CD4-positive, alpha-beta memory T cell (primary cell): ENCODE measurements at places on chromosomes 2 and 18. TPM values are rescaled to one million over a fixed set of nuclear protein-coding genes. Genes with fewer than 3 reads are reported as not detected.

Gene KLHL30
- not detected for polyA plus RNA-seq

DNA sequence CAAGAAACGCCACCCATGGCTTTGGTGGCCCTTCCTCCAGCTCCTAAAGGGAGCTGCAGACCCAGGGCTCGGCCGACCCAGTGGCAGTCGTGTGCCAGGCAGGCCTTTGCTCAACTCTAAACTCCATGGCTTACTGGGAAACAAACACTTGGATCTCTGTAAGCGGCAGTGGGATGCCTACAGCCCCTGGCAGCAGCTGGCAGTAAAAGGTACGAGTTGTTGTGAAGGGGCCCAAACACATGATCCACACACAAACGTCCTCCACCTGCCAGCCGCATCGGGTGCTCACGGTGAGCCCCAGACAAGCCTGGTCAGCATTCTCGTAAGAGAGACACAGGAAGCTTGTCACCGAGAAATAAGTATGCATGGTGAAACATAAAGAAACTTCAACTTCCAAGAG is 214.9 kb downstream of the MGAT5 start:
- DNase-seq, result no peak

Gene TMEM37
- polyA plus RNA-seq, result not detected

Gene CXCR1
- polyA plus RNA-seq, result not detected

DNA sequence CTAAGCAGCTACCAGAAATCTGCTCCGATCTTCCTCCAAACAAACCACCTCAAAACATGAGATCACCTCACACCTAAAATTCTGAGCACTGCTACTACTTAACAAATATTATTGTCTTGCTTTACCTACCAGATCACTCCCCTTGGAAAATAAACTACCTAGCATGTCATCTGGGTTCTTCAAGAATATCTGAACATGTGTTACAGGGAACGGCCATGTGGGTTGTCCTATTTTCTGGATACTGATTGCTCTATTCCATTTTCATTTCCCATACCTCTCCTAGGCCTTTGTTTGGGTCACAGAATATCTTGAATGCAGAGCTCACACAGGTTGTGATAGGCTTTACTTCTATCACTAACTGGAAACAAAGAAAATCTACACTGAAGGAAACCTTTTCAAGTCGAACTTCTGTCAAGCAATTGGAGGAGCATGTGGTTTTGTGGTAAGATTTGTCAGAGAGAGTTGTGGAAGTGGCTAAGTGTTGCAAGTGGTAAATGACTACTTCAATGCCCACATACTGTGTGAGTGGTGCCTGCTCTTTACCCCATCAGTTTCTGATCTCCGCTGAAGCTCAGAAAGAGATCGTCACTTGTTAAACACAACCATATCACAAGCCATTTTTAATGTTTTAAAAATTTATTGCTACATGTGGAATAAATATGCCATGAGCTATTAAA is 739.1 kb upstream of the ZEB2 start:
- DNase-seq, result no peak

Gene FOXI3
- not detected for polyA plus RNA-seq

Gene SCN2A
- polyA plus RNA-seq, result not detected

DNA sequence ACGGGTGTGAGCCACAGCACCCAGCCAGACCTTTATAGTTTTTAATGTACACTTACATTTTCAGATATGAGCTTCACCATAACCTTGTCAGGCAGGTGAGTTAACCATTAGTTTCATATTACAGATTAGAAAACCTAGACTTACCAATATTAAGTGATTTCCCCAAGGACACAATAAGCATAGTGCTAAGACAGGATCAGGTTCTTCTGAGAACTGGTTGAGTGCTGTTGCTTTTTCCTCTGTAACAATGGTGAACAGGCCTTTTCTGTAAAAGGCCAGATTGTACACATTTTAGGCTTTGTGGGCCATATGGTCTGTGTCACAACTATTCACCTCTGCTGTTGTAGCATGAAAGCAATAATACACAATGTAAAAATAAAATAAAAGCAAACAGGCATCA is 332.0 kb downstream of the PIK3C3 start:
- DNase-seq, result no peak

Gene TM4SF20
- polyA plus RNA-seq, result not detected

Gene NR4A2
- 18.3 TPM for polyA plus RNA-seq

Gene DYNAP
- not detected for polyA plus RNA-seq
